ENCODE measurements at places on chromosomes 7 and 10.

DNA sequence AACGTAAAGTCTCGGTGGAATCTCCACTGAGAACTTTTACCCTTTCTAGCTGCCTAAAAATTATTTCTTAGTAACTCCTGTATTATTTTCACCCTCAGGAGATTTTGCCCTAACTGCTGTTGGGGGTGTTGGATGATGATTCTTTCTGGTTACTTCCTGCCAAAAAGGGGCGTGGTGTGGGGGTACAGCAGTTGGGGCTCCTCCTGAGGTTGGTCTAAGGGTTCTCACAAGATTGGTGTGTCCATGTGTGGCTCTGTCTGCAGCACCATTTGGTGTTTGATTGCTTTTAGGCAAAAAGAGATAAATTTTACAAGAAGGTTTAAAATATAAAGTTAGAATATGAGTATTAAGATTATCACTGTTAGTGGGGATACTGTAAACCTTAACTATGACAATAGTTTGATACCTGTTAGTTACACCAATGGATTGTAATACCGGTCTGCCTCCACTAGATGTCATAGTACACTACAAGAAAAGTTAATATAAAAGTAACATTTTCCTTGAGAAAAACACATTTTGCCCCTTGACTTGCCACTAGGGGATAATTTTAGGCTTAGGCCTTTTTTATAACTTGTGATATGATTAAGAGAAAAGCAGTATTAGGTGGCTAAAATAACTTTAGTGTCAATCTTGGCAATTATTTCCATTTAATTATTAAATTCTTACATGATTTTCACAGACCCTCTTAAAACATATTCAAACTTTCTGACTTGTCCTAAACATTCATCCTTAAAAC is 928.7 kb downstream of the IPMK start:
- no peak for DNase-seq

DNA sequence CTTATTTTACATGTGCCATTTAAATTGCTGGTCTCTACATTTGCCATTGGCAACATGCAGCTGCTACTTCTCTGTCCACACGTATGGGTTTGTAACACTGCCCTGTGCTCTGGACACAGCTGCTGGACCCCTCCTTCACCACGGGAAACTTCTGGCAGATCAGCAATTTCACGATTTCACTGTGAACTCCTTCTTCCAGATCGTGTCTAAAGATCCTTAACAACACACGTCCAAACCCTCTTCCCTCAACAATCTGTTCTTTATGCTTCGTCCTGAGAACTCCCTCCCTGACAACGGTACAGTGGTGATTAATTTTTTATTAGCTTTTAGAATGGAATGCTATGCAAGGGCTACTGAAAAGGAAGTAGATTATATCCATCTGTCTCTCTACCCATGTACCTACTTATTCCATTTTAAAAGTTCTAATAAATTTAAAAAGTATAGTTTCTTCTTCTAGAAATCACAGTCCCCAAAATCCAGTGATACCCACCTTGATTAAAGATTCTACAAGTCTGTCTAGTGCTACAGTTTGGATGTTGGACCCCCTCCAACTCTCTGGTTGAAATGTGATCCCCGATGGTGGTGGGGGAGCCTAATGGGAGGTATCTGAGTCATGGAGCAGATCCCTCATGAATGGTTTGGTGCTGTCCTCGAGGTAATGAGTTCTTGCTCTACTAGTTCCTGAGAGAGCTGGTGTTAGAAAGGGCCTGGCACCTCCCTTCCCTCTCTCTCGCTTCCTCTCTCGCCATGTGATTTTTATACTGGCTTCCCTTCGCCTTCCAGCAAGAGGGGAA is 81.0 kb downstream of the KIAA1549 start:
- DNase-seq, result no peak

GRCh38 chr10:52703898-52704297 is 68.7 kb downstream of the MBL2 start:
- DNase-seq, result no peak

DNA sequence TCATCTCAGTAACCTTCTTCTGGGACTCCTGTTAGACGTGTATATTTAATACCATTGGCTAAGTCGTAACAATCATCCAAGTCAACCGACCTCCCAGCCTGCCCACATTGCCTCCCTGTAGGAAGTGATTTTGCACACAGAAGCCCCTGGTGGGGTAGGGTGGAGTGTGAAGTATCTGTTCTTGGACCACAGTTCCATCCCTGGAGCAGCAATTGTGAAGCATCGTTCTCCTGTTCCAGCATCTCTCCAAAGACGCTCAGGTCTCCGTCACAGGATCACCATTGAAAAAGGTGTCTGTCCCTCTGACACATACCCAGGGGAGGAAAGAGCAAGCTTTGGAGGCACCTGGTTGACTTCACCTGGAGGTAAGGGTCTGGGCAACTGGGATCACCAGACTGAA is 72.9 kb downstream of the CCDC3 start:
- no peak for DNase-seq

- DNase-seq, result no peak
Observed at GRCh38 chr7:77349141-77349540, 67.0 kb downstream of the GSAP start.
